HepG2 (cell line): ENCODE measurements at places on chromosomes 4 and X. TPM values are rescaled to one million over a fixed set of nuclear protein-coding genes. Genes with fewer than 3 reads are reported as not detected.

The SHROOM2 gene
- total RNA-seq: 1.3 and 1.4 TPM in 2 replicates

The TSPAN7 gene
- 12.8 and 21.4 TPM in 2 replicates for total RNA-seq

The CSAG3 gene
- total RNA-seq: not detected in 2 replicates

The RIBC1 gene
- total RNA-seq: 0.29 and 0.55 TPM in 2 replicates

The ZMAT1 gene
- 0.02 TPM in 1 of 2 replicates, not detected in the other for total RNA-seq

The SLC7A11 gene
- 11.9 and 15.7 TPM in 2 replicates for total RNA-seq

The FLNA gene
- total RNA-seq: 119 and 174 TPM in 2 replicates

The AIFM1 gene
- 46.9 and 69.3 TPM in 2 replicates for total RNA-seq

The TKTL1 gene
- not detected in 2 replicates for total RNA-seq

The ZNF157 gene
- not detected in 2 replicates for total RNA-seq

The SAP30 gene
- total RNA-seq: 22.3 and 25.1 TPM in 2 replicates

The CFI gene
- total RNA-seq: 152 and 337 TPM in 2 replicates

The ENAM gene
- total RNA-seq: not detected in 2 replicates

The CXCL11 gene
- total RNA-seq: not detected in 2 replicates

The FAM53A gene
- 0.62 and 1.1 TPM in 2 replicates for total RNA-seq

The WAS gene
- not detected in 2 replicates for total RNA-seq

The MAGEA11 gene
- total RNA-seq: not detected in 2 replicates

The STIM2 gene
- 8.2 and 19.3 TPM in 2 replicates for total RNA-seq

The CYBB gene
- not detected in 2 replicates for total RNA-seq

The BMP15 gene
- total RNA-seq: not detected in 2 replicates

The TMEM255A gene
- total RNA-seq: 0.40 and 0.56 TPM in 2 replicates

The FOXP3 gene
- not detected in 2 replicates for total RNA-seq

The VSIG1 gene
- total RNA-seq: not detected in 2 replicates

The SSX4 gene
- not detected in 2 replicates for total RNA-seq

The ODAPH gene
- total RNA-seq: not detected in 2 replicates

The CENPC gene
- 15.7 and 16.4 TPM in 2 replicates for total RNA-seq

The CT55 gene
- 0.15 TPM in 1 of 2 replicates, not detected in the other for total RNA-seq

The ANXA10 gene
- not detected in 2 replicates for total RNA-seq

The NUP62CL gene
- total RNA-seq: 5.5 and 5.8 TPM in 2 replicates

The TMPRSS11D gene
- total RNA-seq: not detected in 2 replicates

The PLAC8 gene
- total RNA-seq: 3.0 and 4.1 TPM in 2 replicates

The TRIM60 gene
- total RNA-seq: not detected in 2 replicates

The GPM6B gene
- not detected in 2 replicates for total RNA-seq

The CT45A10 gene
- not detected in 2 replicates for total RNA-seq

The CDKL2 gene
- total RNA-seq: not detected in 2 replicates

The HAND2 gene
- total RNA-seq: not detected in 2 replicates

The SATL1 gene
- total RNA-seq: not detected in 2 replicates

The BEX4 gene
- not detected in 2 replicates for total RNA-seq

The SERTM2 gene
- not detected in 2 replicates for total RNA-seq

The KIAA1210 gene
- total RNA-seq: not detected in 2 replicates

The ARR3 gene
- total RNA-seq: not detected in 2 replicates
